AG04450 (cell line): ENCODE measurements at places on chromosomes 5 and 9.

GRCh38 chr9:136994180-136994887, 2.0 kb downstream of the CLIC3 start:
- no peak for DNase-seq

GRCh38 chr9:87580941-87581438, 83.3 kb downstream of the DAPK1 start:
- DNase-seq = no peak

- DNase-seq = no peak
Observed at GRCh38 chr9:136686794-136687711, at the start of gene AGPAT2. Gene AGPAT2 (minus strand): TSS chr9:136687457. CDS start chr9:136687357, 100 bp downstream.

DNA sequence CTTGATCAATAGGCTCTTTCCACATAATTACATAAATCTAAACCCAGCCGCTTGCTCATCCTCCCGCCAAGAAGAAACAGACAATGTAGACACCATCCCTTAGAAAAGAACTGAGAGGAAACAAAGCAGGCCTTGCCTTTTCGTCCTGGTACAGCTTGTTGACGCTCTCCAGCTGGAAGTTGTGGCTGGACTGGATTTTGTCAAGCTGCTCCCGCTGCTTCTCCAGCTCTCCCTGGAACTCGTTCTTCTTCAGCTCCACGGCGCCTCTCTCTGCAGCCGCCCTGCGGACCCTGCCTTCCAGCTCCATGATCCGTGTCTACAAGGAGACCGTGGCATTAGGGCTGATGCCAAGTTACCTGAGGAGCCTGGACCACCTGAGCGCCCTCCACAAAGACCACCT, 22.1 kb downstream of the GOLM1 start:
- no peak for DNase-seq

GRCh38 chr9:110027671-110028081, 180.3 kb downstream of the C9orf152 start:
- DNase-seq = no peak

DNA sequence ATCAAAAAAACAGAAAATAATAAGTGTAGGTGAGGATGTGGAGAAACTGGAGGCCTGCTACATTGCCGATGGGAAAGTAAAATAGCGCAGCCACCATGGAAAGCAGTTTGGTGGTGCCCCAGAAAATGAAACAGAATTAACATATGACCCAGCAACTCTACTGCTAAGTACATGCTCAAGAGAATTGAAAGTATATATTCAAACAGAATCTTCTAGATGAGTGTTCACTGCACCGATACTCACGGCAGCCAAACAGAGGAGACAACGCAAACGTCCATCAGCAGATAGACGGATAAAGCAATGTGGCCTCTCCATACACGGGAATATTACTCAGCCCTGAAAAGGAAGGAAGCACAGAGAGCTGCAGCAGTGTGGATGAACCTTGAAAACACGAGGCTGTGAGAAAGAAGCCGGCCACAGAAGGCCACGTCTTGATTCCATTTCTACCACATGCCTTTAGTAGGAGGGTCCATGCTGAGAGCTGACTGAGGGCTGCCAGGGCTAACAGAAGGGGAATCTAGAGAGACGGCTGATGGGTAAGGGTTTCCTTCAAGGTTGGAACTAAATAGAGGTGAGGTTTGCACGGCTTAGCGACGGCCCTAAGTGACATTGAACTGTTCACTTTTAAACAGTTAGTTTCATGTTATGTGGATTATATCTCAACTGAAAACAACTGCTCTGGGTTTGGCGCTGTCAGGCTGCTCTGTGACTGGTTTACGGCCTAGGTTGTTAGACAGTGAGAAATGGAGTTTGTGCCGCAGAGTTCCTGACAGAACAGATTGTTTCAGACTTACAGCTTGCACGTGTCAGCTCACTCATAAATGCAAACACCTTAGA, 29.8 kb downstream of the AHRR start:
- DNase-seq = no peak

DNA sequence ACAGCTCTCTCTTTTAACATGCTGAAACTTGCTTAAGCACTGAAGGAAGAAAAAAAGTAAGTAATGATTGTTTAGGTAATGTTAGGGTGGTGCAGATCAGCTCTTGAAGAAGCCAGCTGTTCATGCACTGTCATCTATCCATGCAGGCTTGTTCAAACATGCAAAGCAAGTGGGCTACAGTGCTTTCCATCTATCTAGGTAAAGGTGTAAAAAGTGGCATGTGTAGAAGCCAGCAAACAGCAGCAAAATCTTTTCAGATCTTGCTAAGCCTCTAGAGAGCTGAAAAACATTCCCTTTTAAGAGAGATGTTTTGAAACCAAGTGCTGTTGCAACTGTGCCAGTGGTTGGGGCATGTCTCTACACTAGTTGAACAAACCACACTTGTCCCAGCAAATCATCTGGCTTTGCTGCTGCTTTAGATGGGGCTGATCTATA, 214.4 kb downstream of the EFNA5 start:
- no peak for DNase-seq

- DNase-seq = no peak
Observed at GRCh38 chr5:143613329-143613728, 198.6 kb upstream of the HMHB1 start.

DNA sequence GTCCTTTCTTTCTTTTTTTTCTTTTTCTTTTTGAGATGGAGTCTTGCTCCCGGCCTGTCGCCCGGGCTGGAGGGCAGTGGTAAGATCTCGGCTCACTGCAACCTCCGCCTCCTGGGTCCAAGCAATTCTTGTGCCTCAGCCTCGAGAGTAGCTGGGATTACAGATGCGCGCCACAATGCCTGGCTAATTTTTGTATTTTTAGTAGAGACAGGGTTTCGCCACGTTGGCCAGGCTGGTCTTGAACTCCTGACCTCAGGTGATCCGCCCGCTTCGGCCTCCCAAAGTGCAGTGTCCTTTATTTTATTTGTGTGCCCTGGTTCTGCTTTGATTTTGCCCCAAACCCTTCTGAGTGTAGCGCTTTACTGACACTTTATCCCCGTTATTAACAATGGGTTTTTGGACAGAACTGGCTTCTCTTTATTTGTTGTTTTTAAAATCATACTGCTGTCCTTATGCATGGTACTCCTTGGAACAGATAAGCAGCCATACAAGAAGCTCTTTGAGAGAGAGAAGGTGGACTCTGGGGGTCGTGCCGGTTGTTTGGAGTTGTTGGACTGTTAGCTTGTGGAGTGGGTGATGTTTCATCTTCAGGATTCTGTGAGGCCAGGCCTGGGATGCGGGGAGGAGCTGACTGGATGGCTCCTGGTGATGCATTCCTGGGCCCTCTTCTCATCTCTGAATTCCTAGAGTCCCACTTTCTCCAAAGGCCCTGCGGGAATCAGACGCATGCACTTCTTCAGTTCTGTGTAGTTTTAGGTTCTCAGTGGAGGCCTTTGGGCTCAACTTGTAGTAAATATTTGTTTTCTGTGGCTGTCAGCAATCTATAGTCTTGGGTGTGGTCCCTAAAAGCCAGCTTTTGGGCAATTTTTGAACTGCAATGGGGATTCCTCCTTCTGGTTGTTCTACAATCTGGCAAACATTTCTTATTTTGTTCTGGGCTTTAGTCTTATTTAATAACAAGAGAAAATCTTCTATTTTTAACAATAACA, 47.8 kb downstream of the PTTG1 start:
- no peak for DNase-seq

- no peak for DNase-seq
Observed at GRCh38 chr9:8916771-8917170, 1117.2 kb upstream of the DMAC1 start.

DNA sequence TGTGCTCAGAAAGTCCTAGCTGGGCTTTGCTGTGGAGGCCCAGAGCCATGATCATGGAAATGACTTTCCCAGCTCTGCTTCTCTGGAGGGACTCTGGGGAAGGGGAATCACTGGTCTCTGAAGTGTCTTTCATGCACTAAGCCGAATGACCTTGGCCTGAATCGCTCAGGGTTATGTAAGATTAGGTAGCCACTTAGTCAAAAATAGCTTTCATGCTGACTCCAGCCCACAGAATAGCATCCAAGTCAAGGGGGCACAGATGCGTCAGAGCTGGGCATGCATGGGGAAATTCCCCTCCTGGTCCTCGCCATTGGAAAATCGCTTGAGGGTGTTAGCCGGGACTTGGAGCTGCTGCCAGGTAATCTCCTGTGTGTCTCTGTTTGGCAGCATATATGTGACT, 36.1 kb upstream of the PPARGC1B start:
- DNase-seq = no peak

DNA sequence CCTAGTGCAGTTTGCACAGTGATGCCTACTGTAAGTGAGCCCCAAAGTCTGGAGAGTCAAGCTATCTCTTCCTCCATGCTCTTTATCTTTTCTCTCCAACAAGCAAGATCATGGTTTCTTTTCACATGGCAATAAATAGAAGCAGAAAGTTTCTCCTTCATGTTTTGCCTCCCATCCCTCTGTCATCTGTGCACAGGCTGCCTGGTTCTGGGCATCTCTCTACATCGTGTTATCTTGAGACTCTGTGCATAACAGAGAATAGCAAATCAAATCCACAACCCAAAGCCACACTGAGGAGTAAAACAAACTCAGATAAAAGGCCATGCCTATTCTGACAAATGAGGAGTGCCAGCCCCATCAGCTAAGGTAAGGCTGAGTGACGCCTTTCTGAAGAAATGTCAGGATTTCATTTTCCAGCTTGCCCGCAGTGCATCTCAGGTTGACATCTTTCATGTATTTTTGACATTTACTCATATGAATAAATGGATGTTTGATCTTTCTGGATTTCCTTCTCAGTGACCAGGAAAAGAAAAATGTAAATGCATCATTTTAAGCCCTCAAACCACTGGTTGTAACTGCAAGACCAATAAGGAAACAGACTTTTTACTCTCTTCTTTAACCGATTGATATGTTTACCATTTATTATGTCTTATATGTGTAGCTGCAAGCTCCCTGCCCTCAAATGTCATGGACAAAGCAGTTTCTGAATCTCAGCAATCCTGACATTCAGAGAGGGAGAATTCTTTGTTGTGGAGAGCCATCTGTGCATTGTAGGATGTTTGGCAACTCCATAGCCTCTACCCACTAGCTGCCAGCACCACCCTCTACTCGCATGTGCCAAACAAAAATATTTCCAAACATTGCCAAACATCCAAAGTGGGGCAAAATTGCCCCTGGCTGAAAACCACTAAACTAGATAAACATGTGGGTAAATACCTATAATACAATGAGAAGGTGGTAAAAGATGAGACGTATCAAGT, 49.2 kb upstream of the ACO1 start:
- DNase-seq = no peak

DNA sequence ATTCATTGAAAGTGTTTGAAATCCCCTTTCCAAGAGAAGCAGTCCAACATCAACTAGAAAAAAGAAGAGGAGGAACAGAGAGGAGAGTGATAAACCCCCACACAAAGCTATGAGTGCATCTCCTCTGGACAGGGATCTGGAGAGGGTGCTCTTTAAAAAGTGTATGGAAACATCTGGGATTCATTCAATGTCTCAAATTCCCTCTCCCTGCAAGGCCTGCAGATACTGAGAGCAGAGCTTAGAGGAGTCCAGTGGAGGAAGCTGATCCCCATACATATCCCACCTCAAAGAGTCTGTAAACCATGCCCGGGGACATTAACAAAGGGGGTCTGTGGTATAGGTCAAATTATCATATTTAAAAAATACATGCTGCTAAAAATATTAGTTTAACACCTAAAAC, 2.2 kb downstream of the SPOCK1 start:
- DNase-seq = no peak

DNA sequence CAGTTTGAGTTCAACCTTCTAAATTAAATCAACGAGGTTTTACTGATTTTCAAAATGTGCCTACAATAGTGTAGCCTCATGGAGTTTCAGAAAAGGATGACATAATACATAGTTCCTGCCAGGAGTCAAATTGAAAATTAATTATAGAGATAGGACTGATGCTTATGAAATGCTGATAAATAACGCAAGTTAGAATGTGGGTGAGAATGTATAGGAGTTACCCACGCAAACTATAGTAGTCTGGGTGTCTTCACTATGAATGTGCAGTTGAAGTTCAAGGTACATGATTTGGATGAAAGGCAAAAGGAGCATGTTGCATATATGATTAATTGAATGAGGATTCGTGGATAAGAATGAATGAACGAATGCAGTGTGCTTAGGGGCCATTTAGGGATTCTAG, 95.7 kb downstream of the SV2C start:
- no peak for DNase-seq

DNA sequence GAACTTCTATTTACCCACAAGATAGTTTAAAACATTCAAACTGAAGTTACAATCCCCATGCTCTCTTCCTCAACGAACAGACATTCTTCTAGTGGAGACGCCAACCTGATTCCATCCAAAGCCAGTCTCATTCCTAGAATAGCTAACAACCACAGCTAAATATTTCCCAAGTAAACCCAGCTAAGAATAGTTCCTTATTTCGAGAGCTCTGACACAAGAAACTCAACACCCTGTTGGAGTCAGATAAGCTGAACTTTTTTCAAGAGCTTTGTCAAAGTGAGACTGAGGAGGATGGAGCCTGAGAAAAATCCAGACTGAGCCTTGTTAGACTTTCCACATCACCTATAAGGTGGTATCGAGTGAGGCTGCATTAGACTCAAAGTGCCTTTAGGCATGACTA, 56.7 kb upstream of the RPS23 start:
- peak; percentile 81 for DNase-seq

- peak; percentile 72 for DNase-seq
Observed at GRCh38 chr9:38047301-38048251, 21.5 kb downstream of the SHB start.

GRCh38 chr5:56482363-56482762, 249.2 kb upstream of the ANKRD55 start:
- no peak for DNase-seq

- DNase-seq = no peak
Observed at GRCh38 chr9:121852241-121852640, 200.8 kb downstream of the DAB2IP start.
